ENCODE measurements at places on chromosomes 16 and 17.

GRCh38 chr17:68004201-68004600, 7.9 kb upstream of the C17orf58 start:
- no peak for DNase-seq

GRCh38 chr16:19846436-19846835, 38.2 kb downstream of the GPRC5B start:
- DNase-seq, result no peak

DNA sequence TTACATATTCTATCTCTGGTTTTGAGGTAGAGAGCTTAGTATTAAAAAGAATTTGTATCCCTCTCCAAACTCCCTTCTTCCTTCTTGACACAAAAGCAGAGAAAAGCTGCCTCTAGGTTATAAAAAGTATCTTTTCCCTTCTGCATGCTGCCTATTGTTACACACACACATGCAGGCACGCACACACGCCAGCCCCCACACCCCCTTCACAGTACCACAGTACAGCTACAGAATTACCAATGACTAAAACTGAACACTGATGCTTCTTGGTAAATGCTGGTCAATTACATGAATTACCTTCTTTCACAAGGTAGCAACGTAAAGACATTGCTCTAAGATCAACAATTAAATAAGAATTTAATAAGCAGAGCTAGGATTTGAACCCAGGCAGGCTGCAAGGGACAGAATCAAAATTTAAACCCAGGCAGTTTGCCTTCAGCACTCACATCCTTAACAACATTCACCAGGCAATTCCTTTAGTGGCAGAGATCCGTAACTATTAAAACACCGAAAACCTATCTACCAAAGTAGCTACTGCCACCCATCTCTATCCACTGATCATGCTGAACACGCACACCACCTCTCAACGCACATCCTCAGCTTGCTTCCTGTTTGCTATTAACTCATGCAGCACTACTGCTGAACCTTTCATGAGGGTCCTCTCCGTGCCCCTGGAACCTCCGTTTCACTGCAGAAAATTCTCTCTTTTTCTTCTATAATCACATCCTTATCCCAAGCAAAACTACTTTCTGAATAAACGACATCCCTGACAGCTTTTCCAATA, 37.8 kb downstream of the YWHAE start:
- no peak for DNase-seq

DNA sequence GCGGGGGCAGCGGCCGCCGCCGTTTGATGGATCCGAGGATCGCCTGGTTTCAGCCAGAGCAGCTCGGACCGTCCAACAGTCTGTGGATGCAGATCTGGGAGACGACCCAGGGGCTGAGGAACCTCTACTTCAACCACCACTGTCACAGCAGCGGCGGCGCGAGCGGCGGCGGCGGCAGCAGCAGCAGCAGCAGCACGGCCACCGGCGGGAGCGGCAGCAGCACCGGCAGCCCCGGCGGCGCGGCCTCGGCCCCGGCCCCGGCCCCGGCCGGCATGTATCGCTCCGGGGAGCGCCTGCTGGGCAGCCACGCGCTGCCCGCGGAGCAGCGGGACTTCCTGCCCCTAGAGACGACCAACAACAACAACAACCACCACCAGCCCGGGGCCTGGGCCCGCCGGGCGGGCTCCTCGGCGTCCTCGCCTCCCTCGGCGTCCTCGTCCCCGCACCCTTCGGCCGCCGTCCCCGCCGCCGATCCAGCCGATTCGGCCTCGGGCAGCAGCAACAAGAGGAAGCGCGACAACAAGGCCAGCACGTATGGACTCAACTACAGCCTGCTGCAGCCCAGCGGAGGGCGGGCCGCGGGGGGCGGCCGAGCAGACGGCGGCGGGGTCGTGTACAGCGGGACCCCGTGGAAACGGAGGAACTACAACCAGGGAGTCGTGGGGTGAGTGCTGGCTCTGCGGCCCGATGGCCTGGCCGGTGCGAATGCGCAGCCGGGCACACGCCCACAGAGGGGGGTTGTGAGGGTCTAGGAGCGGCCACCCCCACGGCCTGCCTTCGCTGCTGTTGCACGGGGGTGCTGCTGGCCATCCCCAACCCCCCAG, 702 bp downstream of the TENT4B start:
- DNase-seq, result no peak

GRCh38 chr16:22373662-22374310, 633 bp downstream of the CDR2 start:
- peak; percentile 16 for DNase-seq

DNA sequence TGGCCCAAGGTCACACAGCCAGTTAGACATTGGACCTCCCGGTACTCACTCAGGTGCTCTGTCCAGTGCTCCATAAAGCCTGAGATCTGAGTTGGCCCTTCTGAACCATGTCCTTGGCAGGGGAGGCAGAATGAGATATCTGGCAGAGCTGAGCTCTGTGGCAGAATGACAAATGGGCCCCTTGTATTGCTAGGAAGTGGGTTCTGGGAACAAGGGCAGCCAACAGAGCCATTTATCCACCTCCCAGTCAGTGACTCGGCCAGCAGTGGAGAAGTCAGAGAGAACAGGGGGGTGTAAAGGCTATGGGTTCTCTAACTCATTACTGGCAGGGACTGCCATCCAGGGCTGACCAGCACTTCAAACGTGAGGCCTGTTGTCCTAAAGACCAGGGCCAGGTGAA, 117.1 kb upstream of the NLRP1 start:
- DNase-seq, result no peak

DNA sequence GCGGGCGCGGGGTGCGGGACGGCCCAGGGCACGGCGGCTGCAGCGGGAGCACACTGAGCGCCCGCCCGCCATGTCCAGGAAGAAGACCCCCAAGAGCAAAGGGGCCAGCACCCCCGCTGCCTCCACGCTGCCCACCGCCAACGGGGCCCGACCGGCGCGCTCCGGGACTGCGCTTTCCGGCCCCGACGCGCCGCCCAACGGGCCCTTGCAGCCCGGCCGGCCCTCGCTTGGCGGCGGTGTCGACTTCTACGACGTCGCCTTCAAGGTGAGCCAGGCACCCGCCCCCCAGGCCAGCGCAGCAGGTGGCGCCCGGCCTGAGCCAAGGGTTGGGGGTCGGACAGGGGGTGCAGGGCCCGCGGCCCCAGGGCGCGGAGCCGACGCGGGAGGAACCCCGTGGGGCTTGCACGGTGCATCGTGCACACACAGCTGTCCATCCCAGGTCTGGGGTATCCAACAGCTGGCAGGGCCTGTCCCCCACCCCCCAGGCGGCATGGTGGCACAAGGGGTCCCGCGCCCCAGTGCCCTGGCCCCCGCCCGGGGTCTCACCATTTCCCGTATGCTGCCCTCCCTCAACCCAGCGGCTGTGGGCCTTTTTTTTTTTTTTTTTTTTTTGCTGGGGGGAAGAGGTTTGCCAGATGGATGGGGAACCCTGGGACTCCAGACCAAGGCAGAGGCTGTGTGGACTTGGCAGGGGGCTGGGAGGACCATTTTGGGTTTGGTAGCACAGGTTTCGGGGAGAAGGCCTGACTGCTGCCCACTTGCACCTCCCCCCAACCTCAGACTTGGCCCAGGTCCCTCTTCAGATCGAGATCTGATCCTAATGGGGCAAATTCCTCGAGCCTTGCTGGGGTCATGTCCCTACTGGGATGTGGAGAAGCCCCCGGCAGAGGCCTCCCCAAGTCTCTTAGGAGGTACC, 547 bp downstream of the RAB26 start:
- DNase-seq, result no peak

DNA sequence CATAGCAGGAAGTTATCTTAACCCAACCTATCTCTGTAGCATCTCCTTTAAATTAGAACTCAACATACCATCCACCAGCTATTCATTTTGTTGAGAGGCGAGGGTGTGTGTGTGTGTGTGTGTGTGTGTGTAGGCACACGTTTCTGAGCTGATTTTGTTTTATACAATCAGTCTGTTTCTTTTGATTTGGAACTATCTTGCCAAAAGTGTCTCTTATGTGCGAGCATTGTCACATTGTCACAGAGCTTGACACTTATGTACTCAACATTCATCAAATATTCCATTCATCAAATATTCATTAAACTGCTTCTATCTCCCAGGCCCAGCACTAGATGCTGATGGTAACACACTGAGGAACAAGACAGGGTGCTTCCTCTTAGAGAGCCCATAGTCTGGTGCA, 180.4 kb downstream of the HAPSTR1 start:
- no peak for DNase-seq

GRCh38 chr16:67184995-67185650, 1.4 kb upstream of the MATCAP1 start:
- DNase-seq, result peak; percentile 63

GRCh38 chr16:8665529-8665928, 8.9 kb upstream of the ABAT start:
- no peak for DNase-seq

DNA sequence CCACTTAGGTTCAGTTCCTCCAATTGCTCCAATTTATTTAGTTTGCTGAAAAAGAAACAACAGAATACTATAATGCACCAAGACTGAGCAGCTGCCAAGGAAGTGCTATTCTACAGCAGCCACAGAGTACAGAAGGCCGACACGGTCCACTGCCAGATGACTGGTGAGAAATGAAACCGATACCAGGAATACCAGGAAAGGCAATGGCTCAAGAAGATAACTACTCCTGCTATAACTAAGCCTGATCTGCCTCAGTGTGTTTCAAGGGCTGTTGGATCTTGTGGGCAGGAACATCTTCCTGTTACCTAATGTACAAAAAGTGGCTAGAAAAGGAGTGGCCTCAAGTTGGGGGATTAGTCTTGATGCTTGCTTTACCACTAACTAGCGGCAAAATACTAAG, 32.8 kb downstream of the MARVELD3 start:
- no peak for DNase-seq

GRCh38 chr16:20866145-20866772, 33.9 kb downstream of the DCUN1D3 start:
- DNase-seq, result no peak

DNA sequence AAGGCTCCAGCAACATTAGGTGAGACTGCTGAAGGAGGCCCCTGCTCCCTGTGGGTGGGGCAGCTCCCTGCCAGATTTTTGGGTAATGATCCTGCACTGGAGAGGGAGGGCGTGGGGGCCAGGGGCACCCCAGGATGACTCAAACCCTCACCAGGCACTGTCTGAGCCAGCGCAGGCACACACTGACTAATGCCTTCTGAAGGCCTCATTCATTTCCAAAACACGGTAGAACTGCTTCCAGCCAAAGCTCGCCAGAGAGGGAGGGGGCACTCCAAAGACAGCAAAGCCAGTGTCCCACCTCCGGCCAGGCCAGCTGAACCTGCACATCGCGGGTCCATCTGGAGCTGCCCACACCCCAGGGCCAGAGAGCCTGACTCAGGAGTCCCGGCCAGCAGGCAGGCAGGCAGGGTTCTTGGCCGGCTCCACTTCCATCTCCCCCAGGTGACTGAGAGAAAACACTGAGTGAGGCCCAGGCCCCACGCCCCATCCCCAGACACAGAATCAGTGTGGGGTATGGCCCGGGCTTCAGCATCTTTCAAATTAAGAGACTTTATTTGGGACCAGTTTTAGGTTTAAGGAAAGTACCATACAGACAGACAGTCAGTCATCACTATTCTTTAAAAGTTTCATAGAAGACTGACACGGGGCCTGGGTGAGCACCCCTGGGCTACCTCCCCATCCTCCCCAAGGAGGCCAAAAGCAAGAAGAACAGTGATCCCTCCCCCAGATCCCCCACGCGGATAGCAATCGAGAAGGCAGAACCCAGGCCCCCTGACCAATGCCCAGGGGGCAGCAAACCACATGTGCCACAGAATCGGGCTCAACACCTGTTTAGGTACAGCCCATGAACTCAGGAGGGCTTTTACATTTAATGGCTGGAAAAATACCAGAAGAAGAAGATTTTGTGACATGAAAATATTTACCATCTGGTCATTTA, 2.3 kb downstream of the PIEZO1 start:
- DNase-seq, result no peak

All from stimulated activated CD4-positive, alpha-beta T cell treated with anti-CD3 and anti-CD28 coated beads, Interleukin-1b, Interleukin-23, amount 100 ng/mL, for 1 hour (primary cell).